Skin of body (tissue), 3 donors: ENCODE measurements at places on chromosomes 16 and 17.

GRCh38 chr17:41971721-41972523, 5.3 kb downstream of the CNP start:
- no peak for DNase-seq

DNA sequence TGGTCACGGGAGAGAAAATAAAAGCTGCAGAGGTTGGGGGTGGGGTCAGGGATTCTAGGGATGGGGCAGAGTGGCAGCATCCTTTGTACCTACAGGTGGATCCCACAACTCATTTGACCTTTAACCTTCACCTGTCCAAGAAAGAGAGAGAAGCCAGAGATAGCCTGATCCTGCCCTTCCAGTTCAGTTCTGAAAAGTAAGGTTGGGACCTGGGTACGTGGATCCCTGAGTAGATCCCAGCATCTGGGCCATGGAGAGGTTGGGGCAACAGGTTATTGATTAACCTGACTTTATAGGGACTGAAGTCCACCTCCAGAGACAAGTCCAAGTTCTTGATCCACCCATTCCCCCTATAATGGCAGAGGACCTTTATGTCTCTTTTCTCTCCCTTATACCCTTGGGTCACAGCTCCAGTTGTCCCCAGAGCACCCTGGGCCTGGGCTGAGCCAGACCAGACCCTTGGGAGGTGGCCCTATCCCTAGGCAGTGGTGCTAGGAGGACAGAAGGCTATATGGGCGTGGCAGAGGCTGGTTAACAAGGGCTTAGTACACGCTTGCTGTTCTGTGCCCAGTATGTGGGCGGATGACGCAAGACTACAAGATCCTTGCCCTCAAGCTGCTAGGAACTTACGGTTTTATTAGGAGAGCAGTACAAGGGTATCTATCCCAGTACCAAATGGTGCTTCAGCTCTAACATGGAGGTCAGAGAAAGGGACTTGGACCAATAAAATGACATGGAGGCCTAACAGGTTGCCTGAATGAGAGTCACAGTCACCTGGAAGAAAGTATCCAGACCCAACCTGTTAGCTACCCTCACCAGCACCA, 3.3 kb downstream of the CLDN7 start:
- DNase-seq = no peak

- DNase-seq = no peak
Observed at GRCh38 chr17:21021208-21021803, 21.5 kb downstream of the USP22 start.

DNA sequence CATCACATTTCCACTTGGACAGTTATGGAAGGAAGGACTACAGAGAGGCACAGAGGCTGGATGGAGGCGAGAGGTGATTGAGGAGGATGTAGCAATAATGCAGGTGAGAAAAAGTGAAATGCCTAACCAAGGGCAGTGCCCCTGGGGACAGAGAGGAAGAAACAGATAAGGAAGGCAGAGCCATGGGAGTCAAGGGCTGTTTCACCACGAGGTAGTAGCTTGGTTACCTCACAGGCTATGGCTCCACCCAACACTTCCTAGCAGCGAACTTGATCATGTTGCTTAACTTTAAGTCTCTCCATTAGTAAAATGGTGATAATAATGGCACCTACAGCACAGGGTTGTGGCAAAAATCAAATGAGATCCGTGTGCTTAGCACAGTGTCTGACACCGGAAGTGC, 83.9 kb downstream of the YPEL2 start:
- no peak for DNase-seq

- DNase-seq = no peak
Observed at GRCh38 chr16:78980825-78981224, 619.7 kb downstream of the MAF start.

DNA sequence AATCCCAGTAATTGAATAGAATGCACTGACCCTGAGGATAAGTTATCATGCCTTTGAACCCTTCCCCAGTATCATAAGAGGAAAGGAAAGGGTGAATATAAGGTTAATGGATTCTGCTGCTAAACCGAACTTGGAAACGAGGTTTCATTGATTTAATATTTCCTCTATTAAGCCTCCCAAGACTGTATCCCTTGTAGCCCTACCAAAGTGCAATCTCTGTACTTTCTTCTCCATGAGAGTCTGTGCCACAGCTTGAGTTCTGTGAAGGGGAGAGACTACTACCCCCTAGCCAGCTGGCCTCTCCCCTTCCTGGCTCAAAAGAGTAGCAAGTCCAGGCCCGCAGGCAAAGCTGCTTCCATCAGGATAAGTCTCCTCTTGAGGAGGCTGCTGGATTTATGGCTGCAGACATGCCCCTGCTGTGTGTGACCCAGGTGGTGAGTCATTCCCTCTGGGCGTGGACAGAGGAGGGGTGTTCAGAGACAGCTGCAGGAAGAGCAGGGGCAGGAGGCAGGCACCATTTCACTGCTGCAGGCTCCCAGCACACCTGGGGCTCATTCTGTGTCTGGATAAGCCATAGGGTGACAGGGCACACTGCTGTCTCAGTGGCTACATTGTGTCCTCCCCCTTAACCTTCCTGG, 58.4 kb downstream of the TOM1L2 start:
- peak; percentile 49 for DNase-seq

GRCh38 chr16:65312071-65312470, 190.2 kb upstream of the CDH11 start:
- no peak for DNase-seq

DNA sequence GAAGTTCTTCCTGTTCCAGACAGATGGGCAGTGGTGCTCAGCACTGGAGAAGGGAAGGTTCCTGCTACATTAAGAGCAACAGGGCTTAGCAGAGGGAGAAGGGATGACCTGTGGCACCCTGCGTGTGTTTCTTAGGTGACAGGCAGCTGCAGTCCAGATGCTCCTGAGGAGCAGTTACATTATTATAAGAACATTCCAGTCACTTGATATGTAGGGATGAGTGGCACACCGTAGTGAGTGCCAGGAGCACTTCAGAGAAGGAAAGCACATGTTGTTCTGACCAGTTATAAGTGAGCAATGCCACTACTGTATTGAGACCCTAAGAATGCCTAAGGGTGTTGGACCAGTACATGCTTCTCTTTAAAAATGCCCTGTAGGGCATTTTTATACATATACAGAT, 39.9 kb upstream of the MRC2 start:
- DNase-seq = no peak

DNA sequence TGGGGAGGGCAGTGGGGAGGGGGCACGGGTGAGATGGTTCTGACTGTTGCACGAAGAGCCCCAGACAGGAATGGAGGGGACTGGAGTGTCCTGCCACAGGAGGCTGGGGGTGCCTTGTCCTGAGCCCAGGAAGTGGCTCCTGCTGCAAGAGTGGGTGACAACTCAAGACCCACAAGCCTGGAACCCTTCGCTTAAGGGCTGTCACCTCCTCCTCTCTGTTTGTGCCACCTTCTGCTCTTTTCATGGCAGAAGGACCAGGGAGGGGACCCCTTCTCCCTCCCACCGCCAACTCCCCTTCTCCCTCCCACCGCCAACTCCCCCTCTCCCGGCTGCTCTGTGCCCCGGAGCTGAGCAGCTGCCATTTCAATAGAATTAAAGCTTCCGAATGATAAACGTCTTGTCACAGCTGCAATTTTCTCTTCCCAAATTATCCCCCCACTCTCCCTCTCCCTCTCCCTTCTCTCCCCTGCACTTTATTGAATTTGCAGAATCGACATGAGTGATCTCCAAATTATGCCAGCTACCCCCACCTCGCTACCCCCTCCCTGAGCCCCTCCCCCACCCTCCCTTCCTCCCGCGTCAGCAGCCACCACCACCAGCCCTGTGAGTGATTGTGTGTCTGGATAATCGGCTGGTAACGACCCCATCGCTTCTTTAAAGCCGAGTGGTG, 13.7 kb downstream of the GJD3 start:
- no peak for DNase-seq

DNA sequence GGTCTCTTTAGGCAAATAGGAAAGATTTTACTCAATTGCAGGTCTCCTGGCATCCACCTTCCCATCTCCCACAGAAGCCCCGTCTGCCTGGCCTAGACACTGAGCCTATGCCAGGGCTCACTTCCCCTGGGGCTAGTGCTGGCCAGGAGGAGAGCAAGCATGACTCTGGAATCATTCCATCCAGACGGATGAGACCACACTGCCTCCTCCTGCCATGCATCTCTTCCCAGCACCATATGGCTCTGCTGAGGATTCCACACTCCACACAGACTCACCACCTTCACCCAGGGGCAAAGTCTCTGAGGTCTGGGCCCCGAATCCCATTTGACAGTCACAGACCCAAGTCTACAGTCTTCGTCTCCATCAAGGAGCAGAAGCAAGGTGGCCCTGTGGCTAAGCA, 346.5 kb downstream of the C16orf95 start:
- DNase-seq = no peak

- no peak for DNase-seq
Observed at GRCh38 chr17:57337390-57337789, 81.1 kb downstream of the MSI2 start.

GRCh38 chr16:12087901-12088421, 111.4 kb downstream of the SNX29 start:
- no peak for DNase-seq

DNA sequence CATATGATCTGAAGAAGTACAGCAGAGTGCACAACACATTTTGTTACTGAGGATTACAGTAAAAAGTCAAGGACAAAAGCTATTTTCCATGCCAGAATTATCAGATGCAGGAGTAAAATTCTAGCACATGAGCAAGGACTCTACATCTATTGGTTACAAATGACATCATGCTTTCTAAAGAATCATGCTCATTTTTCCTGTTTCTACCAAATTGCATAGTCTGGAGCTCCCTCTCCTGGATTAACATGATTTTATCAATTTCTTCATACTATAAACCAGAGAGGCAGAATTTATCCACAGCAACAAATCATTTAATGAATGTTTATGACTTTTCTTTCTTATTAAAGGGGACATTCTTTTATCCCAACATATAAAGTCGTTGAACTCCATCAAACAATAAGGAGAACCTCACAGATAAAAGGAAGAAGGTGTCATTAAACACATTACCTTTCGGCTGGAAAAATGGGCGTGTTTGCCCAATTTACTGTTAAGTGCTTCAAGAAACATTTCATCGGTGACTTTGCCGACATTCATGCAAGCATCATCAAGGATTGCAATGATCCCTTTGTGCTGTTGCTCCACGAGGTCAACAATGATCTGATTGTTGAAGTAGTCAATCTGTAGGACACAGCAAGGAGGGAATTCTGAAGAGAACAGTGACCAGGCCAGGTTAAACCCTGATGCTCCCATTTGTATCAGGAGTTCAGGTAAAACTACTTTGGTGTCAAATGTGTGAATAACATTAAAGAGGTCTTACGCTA, 121.7 kb downstream of the MYO1D start:
- DNase-seq = peak; percentile 92

DNA sequence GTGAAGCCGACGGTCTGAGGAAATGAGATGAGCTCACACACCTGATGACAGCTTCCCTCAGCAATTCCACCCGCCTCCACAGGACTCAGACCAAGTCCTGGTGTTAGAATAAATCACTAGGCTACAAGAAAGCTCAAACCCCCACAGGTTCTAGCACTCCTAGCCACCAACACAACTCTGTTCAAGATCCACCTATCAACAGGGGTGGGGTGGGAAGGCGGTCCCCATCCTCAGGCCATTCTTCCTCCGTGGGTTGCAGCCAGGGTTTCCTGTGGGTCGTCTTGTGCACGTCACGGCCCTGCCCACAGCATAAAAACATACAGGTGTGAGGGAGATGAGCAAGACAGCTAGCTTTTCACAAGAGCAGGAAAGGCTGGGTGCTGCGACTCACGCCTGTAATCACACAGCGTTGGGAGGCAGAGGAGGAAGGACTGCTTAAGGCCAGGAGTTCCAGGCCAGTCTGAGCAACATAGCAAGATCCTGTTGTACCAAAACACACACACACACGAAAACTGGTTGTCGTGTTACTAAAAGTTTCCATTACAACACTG, 81.1 kb downstream of the ANKRD11 start:
- no peak for DNase-seq

DNA sequence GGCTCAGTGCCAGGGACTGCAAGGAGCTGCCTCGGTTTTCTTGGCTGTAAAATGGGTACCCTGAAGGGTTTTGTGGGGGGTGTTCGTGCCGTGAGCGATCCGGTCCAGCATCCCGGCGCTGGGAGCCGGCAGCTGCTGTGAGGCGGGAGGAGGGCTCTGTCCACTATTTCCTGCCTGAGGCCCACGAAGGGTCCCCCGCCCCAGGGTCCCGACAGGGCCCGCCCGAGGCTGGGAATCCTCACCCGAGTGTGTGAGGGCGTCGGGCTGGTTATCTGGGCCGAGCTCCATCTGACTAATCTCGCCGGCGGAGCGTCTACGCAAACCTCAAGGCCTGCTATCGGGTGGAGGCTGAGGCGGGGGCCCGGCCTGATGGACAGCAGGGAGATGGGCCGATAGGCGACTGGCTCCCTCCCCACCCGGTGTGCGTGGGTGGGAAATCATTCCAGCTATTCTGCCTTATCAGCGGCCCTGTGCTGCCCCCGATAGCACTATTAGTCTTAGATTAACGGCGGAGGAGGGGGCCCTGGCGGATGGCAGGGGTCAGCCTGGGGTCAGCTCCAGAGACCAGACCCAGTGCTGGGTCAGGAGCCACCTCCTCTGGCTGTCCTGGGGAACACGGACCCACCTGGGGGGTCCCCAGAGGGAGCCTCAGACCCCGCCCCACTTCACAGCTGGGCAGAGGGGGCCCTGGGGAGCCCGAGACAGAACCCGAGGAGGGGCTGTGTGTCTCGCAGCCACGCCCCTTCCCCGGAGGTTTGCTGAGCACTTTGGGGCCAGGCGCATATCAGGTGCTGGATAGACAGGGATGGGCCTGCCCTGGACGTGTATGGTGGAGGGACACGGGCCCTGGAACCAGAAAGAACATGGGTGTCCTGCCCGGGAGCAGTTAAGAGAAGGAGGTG, 44.7 kb downstream of the ZFPM1 start:
- DNase-seq = no peak

DNA sequence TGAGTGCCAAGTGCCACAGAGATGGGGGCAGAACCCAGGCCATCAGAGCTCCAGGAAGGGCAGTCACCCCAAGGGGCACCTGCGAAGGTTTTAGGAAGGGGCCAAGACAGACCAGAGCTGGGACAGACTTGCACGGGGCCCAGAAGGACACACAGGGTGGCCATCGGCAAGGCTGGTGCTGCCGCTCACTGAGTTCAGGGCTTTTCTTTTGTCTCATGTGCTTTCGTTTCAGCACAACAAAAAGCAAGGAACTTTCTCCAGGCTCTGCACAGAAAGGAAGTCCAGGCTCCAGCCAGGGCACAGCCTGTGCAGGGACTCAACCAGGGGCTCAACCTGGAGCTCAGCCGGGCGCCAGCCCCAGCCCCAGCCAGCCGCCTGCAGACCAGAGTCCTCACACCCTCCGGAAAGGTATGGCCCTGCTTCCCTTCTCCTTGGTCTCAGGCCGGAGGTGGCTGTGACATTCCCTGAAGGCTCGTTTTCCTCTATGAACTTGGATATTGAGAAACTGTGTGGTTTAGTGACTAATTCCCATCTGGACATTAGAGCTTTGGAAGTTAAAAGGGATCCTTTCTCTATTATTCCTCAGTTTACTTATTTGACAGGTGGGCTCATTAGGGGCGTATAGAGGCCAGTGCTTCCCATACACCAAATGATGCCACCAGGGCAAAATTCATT, 37.9 kb downstream of the ELAC2 start:
- no peak for DNase-seq

GRCh38 chr16:68921637-68922036, 78.3 kb downstream of the TANGO6 start:
- DNase-seq = no peak

GRCh38 chr17:77086433-77087010, 54.2 kb upstream of the SEC14L1 start:
- DNase-seq = no peak
